HCT116 (cell line): ENCODE measurements at places on chromosomes 7 and 10. TPM values are rescaled to one million over a fixed set of nuclear protein-coding genes. Genes with fewer than 3 reads are reported as not detected.

CLCN1 gene
- total RNA-seq: 0.47 TPM

EIF4EBP2 gene
- 36.7 TPM for total RNA-seq

STEAP1 gene
- 18.8 TPM for total RNA-seq

DNA sequence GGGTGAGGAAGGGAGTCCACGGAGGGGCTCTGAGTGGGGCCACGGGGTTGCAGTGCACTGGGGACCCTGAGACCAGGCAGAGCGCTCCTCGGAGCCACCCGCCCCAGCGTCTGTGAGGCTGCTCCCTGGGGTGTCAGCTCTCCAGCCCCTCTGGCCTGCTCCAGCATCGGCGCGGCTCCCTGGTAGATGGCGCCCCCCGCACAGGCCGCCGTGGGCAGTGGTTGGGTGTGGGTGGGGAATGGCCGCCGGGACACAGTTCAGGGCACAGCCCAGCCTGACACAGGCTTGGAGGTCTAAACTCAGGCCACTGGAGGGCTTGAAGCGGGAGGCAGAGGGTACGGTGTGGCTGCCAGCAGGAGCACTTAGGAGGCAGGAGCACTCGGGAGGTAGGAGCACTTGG lies 222.6 kb upstream of the PPP2R2D start:
- DNase-seq: no peak

- no peak for DNase-seq
These were observed 1.8 kb downstream of the PFKFB3 start for GRCh38 chr10:6204341-6205191.

CYP17A1 gene
- total RNA-seq: 4.0 TPM

NIPSNAP2 gene
- total RNA-seq: 62.4 TPM
